ENCODE measurements at places on chromosomes 5 and 9.

DNA sequence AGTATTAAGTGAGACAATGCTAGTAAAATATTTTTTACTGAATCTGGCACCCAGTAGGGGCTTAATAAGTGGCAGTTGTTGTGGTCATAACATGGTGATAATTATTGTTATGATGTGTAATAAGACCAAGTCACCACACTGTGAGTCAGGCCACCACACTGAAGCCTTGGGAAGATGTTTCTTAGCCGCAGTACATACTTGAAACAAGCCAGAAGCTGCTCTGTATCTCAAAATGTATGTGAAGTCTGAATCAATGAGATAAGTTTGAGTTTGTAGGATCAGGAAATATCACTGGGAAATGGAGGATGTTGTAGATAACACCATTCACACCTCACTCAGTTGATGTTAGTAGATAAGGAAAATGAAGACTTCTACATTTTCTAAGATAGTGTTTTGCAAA, 51.3 kb upstream of the PTPN3 start:
- no peak for DNase-seq

DNA sequence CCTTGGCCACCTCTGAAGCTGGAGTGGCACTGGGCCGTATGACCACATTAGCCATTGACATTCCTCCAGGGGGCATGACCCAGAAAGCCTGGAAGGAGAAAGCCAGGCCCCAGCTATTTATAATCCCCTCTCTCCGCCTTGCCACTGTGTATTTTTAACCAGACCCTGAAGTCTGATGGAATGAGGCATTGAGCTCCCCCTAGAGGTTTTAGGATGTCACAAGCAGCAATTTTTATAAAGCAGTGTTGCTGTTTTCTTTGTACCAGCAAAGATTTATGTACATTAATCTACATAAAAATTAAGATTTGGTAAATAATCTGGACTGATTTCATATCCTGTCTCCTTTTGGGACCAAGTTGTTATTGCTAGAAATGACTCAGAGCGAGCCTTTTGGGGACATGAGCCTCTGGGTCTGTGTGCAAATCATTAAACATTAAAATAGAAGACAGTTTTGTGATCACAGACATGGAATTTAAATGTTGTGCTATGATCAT, 127.1 kb downstream of the TRIO start:
- peak; percentile 48 for DNase-seq

DNA sequence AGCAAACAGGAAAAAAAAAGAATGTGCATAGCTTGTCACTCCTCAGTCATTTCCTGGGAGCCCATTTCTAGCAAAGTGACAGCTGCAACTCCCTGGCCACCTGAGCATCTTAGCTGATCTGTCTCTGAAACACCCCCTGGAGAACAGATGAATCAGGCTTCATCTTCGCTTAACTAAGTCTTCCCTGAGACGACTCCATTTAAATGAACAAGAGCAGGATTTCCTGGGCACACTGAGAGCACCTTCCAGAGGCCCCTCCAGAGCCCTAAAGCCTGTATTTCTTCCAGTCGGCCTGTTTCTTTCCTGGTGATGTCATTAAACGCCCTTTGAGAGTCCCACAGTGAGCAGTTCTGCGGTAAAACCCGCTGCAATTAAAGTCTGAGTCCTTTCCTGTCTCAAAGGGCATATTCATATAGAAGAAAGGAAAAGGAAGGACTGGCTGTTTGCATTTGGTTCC, 13.9 kb downstream of the TGFBI start:
- no peak for DNase-seq

DNA sequence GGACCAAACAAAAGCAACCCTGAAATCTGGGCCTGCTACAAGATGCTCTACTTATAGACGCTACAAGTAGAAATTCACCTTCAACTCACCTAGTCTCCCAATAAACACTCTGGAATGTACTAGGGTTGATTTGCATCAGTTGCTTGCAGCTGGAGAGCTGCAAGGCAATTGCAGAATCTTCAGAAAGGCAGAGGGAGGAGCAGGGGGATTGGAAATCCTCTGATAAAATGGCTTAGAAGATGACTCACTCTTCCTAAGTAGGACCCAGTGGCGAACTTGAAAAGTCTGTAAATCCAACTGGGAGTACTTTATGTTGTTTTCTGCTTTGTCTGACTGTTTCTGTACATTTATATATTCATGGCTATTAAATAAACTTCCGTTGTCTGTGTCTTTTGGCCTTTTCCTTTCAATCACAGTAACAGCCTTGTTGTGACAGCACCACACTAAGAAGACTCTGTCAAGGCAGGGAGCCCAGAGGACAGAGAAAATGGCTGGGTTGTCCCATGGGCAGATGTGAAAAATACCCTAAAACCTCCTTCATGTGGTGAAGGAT, 14.7 kb upstream of the MLLT3 start:
- DNase-seq, result no peak

GRCh38 chr9:128420651-128421481, at the start of gene CERCAM:
Gene CERCAM, plus strand, starts transcription at chr9:128420857. Its CDS starts 21 bp downstream, at chr9:128420878.
- DNase-seq, result peak; percentile 81

DNA sequence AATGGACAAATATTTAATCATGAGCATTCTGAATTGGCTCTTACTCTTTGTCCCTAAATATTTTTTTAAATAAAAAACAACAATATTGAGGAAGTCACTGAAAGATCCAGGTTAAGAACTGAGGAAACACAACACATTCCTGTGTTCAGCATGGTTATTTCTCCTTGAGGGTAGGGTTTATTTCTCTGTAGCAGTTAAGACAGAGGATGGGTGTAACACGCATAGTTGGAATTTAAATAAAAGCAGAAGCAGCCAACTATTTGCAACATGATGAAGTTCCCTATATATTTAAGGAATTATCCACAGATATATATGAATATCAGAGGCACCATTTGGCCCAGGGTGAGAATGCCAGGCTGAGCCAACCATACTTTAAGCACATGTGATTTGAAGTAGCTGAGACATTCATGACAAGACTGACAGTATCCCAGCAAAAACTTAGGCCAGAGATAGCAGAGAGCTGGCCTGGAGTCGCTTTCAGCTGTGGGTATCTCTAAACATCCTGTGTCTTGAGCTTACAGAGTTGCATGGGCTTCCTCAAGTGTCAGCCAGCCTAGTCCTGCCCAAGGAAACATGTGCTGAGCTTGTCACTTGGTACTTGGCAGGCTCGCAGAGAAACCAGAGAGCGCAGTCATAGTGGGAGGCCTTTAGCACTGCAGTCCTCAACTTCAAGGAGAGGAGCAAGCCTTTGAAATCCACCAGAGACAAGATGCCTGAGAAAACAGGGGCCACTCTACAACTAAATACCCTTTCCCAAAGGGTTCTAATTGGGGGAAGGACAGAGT, 43.6 kb downstream of the SEMA5A start:
- DNase-seq, result no peak

GRCh38 chr5:6434731-6435130, 13.9 kb upstream of the UBE2QL1 start:
- no peak for DNase-seq

- DNase-seq, result no peak
These were observed 79.3 kb downstream of the EPB41L4A start for GRCh38 chr5:112339761-112340160.

DNA sequence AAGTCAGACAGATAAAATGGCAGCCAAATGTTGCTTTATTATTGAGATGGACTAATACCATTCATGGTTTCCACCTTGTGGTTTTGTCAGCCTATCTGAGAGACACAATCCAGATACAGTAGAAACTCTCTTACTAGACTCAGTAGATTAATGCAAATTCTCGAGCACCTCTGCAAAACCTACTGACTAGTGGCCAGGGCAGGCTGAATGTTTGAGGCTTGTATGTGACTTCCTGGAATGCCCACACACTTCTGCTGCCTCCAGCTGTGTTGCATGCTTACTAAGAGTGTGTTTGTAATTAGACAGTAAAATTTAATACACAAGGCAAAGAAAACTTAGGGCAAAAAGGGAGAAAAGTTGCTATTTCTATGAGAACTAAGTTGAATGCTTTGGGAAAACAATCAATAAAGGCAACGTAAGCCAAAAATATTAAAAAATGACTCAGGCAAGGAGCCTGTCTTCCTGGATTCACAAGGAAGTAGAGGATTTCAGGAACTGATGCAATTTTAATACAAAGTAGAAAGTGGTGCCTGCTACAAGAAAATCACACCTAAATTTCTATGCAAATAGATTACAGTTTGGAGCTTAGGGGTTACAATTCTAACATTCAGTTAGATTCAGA, 30.2 kb upstream of the CCNG1 start:
- DNase-seq, result no peak
